C1 segment of cervical spinal cord (tissue), 14 donors: ENCODE measurements at places on chromosomes 6 and 20.

DNA sequence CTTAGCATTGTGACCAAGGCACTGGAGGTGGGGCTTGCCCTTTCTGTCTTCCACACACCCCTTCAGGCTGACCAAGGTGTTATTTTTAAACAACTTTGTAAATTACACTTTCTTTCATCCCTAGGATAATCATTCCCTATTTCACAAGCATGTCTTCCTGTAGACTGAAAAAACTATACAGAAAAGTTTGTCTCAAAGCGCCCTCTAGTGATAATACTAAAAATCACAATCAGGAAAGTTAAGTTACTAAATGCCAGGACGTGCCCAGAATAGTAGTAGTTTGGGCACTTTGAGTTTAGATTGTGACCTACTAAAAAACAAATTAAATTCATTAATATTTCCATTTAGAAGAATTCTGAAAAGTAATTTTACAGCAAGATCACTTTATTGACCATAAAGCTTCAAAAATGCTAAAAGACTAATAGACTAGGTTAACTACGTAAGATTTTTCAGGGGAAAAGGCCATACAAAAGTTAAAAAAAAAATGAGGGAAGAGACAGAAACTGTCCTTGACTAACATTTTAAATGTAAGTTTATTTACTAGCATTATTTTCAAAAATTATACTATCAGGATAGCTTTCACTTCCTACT, 123.3 kb upstream of the DUSP22 start:
- DNase-seq: no peak

DNA sequence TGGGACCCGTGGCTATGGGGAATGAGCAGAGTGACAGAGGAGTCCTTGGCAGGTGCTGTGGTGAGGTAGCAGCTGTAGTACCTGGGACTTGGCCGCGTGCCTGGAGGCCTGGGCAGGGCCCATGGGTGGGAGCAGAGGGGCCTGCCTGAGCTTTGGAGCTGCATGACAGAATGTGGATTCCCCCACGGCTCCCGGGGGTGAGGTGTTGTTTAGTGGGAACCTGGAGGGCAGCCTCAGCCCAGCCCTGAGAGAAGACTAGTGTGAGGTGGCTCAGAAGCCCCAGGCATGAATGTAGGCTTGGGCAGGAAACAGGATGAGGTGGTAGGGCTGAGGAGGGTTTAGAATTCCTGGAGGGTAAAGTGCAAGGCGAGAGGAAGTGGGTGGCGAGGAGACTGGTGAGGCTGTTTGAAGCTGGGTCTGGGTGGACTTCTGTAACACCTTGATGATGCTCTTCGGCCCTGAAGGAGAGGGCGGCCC, 86.5 kb upstream of the SCP2D1 start:
- no peak for DNase-seq

DNA sequence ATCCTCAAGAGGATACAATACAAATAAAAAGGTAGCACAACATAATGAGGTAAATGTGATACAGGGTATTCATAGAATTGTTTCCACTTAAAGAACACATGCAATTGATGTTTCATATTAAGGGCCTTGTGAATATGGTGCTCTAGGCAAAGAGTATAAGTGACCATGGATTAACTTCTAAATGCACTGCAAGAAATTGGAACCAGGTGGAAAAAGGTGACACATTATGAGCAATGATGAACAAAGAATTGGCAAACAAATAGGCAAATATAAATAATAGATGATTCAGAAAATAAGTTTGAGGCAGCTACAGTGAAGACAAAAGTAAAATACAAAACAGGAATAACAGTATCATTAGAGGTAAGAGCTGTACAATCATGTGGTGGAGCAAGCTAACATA, 192.0 kb downstream of the GRIK2 start:
- no peak for DNase-seq

- DNase-seq: no peak
Measured at GRCh38 chr6:39388606-39389483, 66.3 kb upstream of the KCNK16 start.

DNA sequence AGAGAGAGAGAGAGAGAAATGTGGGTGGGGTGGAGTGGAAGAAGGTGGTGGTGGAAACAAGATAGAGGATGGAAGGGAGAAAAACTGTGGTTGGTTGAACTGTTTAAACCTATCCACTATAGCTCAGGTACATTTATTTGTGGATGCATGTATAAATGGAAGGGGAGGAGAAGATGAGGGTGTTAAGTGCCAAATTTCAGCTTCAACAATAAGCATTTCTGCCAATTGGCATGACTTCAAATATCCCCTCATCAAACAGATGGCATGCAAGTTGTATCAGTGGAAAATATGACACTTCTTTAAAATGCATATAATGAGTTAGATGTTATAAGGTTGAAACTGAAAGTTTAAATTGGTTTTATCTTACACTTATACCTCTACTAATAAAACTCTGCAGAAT, 216.1 kb downstream of the LMBRD1 start:
- no peak for DNase-seq

GRCh38 chr6:169950558-169950957, 199.1 kb downstream of the ERMARD start:
- no peak for DNase-seq

DNA sequence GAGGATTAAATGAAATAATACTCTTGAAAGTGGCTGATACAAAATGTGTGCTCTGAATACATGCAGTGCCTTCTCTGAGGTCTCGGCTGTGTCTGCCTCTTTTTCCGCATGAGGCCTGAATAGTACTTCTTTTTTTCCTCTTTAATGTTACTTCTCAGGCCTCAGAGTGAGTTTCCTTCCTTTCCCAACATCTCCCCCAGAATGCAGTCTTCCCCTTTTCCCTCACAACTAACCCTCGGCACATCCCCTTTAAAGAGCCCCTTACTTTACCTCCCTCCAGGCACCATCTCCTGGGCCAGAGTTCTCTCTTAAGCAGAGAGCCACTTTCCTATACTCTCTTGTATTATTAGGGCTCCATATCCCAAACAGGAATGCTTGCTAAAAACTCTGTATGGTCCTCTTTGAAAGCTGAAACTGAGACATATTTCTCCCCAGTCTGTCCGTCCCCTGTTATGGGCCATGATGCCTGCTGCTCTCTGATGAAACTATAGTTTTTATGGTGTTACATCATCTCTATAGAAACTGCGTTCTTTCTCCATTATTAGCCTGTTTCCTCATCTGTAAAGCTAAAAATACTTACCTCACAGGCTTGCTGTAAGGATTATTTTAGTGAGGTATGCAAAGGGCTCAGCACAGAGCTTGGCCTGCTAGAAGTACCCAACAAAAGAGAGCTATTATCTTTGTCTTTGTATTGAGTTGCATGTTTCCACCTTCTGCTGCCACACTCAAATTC, 2.3 kb downstream of the PLAGL2 start:
- no peak for DNase-seq

DNA sequence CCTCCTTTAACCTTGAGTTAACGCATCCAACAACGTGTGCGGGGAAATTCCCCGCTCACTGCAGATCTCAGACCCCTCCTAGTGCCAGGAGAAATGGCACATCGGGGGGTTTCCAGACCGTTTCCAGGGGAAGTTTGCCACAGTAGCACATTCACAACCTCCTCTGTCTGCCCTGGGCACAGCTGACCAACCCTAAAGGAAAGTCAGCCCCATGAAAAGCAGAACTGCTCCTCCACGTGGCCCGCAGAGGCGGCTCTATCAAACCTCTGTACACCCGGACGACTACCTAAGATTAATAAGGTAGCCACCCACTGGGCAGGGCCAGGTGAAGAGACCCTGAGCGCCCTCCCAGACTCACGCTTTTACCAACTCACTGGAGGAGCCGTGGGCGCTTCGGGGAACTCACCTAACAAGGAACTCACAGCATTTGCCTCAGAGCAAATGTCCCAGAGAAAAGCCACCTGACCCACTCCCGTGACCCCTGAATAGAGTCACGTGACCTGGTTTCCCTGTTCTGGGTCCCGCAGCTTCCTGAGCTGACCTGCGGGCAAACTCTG, 93.1 kb downstream of the PRND start:
- peak; percentile 47 for DNase-seq

DNA sequence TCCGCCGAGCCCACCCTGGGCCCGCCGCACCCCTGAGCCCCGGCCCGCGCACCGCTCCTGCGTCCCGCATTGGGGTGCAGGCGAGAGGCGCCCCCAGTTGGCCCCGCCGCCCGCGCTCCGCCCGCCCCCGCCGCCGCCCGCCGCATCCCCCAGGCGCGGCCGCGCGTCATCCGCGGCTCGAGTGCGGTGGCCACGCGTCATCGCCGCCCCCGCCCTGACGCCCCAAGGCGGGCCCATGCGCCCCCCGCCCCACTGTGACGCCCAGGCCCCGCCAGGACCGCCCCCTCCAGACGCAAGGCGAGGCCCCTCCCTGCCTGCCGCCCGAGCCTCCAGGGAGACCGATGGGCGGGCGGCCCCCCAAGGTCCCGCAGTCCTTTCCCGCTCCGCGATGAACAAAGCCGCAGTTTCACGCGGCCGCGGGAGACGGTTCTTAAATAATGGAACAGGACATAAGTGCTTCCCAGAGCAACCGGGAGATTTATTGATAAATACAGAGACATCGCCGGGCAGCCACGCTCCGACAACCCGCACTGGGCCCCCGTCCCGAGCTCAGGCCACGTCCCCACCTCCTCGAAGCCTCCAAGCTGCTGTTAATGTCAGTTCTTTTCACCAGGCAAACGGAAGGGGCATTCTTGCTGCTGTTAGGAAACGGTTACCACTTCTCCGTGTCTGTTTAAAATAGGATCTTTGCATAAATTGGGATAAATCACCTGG, at the start of gene ANKRD60:
TSS of gene ANKRD60 (minus strand) at position 170 of the 714 bp plus-strand sequence. CDS start at position 170, 0 bp downstream.
- DNase-seq: no peak

DNA sequence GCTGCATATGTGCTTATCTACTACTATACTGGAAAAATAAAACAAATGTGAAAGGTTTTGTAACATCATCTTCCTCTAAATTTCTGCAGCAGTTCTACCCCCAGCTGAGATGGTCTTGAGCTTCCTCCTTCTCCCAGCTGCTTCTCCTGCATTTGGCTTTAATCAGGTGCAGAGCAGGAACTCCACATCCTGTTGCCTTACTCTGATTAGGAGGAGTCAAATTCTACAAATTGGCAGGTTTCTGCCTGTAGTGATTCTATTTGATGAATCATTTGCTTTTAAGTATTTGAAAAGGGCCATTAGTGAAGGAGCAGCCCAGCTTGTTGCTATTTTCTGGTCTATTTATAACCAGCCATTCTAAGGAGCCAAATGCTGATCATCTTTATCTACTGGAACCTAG, 224.5 kb downstream of the GMDS start:
- DNase-seq: no peak

- peak; percentile 76 for DNase-seq
Measured at GRCh38 chr6:159727717-159728445, 575 bp downstream of the WTAP start.

DNA sequence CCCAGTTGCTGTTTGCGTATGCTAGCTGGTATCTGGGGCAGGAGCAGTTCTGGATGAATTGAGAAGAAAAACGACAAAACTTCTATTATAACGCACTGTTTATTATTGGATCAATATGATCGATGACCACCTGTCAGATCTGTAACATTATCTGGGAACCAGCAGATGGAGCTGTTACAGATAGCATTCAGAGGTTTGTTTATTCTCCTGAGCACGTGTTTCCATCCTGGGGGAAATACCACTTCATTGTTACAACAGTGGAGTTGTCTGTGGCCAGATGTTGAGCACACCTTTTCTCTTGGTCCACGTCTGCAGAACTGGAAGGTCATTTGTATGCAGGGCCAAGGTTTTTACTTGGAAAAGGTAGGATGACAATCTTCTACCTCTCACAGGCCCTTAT, 16.0 kb upstream of the NKX2-2 start:
- no peak for DNase-seq

- no peak for DNase-seq
Measured at GRCh38 chr6:84255641-84256040, 28.2 kb upstream of the CEP162 start.

DNA sequence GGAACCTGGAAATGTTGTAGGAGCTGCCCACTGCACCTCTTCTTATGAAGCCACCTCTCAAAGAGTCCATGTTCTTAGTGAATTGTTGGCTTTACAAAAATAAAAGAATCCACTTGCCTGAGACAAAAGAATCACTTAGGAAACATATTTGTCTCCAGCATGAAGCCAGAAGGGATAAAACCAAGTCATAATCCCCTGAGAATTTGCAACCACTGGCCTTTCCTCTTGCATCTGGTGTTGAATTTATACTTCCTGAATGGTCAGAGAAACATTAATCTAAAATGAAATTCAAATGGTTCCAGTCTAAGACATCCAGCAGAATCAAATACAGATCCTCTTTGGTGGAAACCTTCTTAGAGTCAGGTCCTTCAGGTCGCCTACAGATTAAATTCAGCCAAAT, 192.5 kb upstream of the ECI2 start:
- DNase-seq: no peak

- DNase-seq: no peak
Measured at GRCh38 chr6:36139431-36139830, 9.1 kb downstream of the MAPK13 start.

DNA sequence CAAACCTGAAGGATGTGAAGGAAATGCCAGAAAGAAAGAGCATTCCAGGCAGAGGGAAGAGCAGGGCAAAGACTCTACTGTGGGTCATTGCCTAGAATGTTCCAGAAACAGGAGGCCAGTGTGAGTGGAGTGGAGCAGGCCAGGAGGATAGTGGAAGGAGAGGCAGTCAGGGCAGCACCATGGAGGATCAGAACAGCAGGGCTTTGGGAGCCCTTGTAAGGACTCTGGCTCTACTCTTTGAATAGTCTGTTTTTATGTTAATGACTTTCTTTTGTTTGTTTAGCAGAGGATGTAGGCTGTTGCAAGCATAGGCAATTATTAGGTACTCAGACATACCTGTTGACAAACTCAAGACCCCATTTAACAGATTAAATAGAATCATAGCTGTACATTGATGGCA, 23.6 kb upstream of the FBXL4 start:
- no peak for DNase-seq

DNA sequence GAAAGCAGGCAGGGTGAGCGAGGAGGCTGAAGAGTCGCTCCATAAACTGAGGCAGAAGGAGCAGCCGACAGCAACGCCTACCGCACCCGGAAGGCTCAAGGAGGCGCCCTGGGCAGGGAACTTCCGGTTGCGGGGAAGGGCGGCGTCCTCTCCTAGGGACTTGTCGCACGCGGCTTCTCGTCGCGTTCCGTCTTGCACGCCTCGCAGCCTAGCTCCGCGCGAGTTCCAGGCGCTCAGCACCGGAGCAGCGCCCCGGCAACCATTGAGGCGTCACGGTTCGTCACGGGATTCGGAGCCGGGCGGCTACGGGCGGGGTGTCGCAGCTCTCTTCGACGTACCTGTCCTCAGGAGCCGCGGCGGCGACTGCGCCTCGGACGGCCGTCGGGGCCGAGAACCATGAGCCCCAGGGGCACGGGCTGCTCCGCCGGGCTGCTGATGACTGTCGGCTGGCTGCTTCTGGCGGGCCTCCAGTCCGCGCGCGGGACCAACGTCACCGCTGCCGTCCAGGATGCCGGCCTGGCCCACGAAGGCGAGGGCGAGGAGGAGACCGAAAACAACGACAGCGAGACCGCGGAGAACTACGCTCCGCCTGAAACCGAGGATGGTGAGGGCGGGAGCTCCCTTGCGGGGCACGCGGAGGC, at the start of gene SPACA1:
TSS of gene SPACA1 (plus strand) at position 332 of the 641 bp plus-strand sequence. CDS start at position 397, 65 bp downstream.
- no peak for DNase-seq

GRCh38 chr20:58174708-58175280, 53.7 kb downstream of the ANKRD60 start:
- DNase-seq: no peak
